ENCODE measurements at places on chromosomes 11 and 22.

DNA sequence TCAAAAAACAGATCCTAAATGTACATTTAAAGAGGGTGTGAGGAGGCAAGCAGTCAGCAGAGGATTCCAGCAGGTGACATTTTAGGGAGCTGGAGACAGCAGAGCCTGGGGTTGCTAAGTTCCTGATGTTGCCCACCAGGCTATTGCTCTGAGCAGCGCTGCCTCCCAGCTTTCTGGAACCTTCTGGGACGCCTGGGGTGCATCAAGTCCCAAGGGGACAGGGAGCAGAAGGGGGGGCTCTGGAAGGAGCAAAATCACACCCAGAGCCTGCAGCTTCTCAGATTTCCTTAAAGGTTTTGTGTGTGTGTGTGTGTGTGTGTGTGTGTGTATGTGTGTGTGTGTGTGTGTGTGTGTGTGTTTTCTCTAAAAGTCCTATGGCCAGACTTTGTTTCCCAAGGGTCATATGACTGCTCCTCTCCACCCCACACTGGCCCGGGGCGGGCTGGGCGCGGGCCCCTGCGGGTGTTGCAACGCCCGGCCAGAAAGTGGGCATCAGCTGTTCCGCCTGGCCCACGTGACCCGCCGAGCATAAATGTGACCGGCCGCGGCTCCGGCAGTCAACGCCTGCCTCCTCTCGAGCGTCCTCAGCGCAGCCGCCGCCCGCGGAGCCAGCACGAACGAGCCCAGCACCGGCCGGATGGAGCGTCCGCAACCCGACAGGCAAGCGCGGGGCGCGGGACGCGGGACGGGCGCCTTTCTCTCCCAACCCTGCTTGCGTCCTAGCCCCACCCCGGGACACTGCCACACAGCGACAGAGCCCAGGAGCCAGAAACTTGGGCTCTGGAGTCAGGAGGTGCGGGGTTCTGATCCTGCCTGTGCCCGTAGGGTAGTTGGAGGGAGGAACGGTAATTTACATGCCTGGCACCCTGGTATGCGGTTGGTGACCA lies at the start of gene HMOX1:
Gene HMOX1, plus strand, starts transcription at position 560 of the 887 bp plus-strand sequence. Its CDS starts 78 bp downstream, at position 638.
- peak; percentile 55 for DNase-seq

- no peak for DNase-seq
Measured at GRCh38 chr11:128685402-128686020, 8.4 kb upstream of the FLI1 start.

DNA sequence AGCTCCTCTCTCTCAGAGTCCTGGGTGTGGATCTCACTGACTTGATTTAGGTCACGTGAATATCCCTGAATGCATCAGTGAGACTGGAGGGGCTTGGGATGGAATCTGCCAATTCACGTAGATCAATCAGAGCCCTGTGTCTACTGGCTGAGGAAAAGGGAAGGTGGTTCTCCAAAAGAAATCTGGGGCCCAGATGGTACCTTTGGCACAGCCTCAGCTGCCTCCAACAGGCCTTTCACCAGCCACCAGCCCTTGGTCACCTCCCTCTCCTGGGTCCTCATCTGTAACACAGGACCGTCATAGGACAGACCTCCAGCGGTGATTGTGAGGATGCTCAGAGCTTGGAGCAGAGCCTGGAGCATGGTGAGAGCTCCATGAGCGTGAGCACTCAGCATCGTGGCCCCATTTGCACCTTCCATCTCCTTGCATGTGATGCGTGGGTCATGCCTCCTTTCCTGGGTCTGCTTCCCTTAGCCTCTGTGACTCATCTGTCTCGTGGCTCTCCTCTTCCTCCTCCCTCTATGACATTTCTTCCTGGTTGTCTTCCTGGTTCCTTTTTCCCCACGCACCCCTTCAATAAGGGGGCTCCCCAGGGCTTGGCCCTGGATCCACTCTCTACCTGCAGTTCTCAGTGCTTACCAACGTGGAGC lies 7.5 kb upstream of the MIEF1 start:
- DNase-seq = no peak

- DNase-seq = no peak
Measured at GRCh38 chr11:61912530-61912898, 4.9 kb downstream of the RAB3IL1 start.

GRCh38 chr22:35604621-35605368 lies 12.3 kb downstream of the MB start:
- no peak for DNase-seq

DNA sequence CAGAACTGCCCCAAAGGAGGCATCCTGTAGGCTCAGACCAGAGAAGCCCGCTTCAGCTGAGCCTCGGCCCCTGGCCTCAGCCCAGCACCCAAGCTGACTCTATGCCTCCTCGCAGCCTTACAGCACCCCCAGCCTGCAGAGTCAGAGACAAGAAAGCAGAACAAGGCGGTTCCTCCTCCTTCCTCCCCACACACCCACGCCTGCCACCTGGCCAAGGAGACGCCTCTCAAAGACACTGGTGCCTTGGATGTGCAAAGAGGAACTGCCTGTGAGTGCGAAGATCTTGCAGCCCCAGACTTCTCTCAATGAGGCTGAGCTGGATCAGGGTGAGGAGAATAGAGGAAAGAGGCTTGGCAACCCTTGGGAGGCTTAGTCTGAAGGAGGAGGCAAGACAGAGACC lies 60.2 kb downstream of the PDE2A start:
- no peak for DNase-seq

GRCh38 chr11:1655168-1656060 lies 25.8 kb downstream of the KRTAP5-5 start:
- DNase-seq = no peak

DNA sequence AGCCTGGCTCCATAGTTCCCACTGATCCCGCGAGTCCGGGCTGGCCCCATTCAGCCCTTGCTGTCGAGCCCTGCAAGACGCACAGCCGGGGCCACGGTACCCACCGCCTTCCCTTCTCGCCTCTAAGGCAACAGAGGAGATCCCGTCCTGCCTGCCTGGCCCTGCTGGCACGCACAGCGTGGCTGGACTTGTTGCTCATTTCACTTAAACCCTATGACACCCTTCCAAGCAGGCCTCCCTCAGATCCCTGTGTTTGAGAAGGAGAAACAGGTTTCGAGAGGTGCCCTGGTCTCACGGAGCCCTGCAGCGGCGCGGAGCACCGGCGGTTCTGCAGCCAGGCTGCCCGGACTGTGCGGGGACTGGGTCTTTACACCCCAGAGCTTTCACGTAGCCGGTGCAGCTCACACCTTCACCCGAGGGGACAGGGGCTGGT lies 1048.4 kb downstream of the BRD1 start:
- DNase-seq = no peak

GRCh38 chr11:12213883-12214282 lies 103.5 kb downstream of the MICAL2 start:
- DNase-seq = peak; percentile 46

GRCh38 chr11:134240592-134240991 lies 12.6 kb downstream of the THYN1 start:
- no peak for DNase-seq

DNA sequence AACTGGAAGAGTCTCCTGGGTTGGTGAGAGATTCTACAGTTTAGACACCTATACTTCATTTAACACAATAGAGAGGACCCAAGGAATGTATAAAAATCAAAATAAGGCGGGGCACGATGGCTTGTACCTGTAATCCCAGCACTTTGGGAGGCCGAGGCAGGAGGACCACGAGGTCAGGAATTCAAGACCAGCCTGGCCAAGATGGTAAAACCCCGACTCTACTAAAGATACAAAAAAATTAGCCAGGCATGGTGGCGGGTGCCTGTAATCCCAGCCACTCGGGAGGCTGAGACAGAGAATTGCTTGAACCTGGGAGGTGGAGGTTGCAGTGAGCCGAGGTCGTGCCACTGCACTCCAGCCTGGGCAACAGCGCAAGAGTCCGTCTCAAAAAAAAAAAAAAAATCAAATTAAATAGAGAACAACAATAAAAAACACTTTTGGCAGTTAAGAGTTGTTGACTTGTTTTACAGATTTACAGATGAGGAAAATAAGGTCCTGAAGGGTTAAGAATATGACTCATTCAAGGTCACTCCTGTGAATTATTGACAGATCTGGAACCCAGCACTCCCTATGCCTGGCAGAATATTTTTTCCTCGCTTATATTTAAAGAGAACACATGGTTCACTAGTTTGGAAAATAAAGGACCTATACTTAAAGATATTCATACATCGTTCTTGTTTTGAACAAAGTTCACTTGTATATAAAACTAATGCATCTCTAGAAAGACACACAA lies 5.2 kb downstream of the LGR4 start:
- DNase-seq = no peak

DNA sequence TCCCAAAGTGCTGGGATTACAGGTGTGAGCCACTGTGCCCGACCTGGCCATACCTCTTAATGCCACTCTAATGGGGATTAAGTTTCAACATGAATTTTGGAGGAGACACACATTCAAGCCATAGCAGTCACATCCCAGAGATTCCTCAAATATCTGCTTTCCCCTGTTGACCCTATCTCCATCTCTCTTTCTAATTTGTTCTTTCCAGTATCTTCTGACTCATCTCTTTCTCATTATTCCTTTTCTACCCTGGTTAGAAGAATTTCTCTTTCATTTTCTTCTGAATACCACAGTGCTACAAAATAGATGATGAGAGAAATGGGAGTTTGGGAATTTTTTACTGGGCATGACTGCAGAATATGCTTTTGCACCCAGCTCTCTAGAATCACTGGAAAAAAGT lies 5.1 kb downstream of the OR10V1 start:
- DNase-seq = no peak

- DNase-seq = no peak
Measured at GRCh38 chr22:50270666-50271394, 650 bp upstream of the MAPK11 start.

DNA sequence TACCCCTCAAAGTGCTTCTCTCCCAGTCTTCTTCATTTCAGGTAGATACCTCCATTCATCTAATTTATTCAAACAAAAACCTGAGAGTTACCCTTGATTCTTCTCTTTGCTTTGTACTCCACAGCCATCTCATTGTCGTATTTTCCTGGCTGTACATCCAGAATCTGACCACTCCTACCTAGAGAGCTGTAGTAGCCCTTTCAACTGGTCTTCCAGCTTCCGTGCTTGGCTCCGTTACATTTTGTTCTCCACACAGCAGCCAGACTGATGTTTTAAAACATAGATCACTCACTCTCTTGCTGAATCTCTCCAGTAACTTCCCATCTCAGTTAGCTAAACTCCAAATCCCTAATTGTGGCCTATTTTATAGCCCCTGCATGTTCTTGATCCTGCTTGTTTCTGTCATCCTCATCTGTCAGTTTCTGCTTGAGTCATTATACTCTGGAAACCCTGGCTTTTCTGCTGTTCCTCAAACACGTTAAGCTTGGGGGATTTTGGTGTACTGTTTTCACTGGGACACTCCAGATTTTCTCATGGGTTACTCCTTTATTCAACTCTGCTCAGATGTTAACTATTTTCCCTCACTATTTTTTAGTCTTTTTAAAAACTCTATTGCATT lies 7.4 kb downstream of the SPCS2 start:
- DNase-seq = no peak

DNA sequence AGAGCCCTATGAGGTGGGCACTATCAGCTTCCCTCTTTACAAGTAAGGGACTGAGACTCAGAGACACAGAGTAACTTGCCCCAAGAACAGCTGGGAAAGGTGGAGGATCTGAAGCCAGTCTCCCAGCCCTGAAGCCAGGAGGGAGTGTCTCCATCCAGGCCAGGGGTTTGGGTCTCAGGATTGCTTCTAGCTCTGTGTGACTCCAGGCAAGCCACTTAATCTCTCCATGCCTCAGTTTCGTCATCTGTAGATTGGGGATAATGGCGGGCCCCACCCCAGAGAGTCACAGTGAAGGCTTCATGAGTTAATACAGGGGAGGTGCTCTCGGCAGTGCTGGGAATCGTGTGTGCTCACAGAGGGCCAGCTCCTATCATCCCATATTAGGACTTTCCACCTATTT lies 10.5 kb downstream of the MAP4K2 start:
- DNase-seq = no peak

GRCh38 chr11:17352950-17353820 lies 1.6 kb downstream of the NCR3LG1 start:
- DNase-seq = peak; percentile 9

DNA sequence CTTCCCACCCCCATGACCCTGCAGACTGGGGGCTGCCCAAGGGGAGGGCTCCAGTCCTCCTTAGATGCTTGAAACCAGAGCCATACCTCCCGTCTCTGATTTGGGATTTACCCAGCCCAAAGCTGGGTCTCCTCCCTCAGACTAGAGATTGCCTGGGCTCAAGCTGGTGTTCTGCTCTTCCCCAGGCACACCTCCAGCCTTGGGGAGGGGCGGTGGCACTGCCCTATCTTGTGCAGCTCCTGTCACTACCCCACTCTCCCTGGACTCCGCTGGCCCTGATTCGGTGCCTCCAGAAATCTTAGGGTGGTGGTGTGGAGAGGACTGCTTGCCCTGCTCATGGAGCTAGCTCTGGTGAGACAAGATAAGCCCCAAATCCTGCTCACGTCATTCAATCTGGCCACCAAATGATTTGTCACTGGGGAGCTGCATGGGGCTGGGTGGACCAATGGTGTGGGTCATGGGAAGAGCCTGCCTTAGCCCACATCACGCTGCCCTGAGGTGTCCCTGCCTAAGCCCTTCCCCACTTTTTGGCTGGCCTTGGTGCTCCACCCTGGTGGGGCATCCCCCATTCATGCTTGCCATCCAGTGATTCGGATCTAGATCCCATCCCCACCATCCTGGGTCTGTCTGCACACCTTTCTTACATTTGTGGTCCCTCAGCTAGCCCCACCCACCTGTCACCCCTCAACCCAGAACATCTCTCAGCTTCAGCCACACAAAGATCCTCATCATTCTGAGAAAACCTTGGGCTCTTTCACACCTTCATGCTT lies 87.7 kb downstream of the PDE2A start:
- no peak for DNase-seq

DNA sequence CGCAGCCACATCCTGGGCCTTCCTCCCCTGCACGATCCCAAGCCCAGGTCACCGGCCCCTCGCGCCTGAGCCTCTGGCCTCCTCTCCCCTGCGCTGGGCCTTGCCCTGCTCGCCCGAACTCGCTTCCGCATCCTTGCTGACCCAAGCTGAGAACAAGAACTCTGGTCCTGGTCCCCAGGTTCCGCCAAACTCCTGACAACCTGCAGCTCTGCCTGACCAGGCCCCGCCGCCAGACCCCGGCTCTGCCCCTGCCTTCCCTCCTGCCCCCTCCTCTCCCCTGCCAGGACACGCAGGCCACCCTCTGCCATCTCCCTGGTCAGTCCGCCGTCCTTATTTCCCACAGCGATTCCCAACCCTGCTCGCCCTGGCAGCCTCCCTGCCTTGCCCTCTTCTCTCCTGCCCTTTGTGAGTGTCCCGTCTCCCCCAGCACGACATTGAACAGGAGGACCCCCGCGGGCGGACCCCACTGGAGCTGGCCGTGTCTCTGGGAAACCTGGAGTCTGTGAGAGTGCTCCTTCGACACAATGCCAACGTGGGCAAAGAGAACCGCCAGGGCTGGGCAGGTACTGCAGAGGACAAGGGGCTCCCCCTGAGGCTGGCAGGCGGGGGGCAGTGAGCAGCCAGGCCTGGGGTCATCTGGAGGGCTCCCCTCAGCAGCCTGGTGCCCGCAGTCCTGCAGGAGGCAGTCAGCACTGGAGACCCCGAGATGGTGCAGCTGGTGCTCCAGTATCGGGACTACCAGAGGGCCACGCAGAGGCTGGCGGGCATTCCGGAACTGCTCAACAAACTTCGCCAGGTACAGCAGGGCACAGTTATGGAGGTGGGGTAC lies 762 bp downstream of the ANKRD13D start:
- DNase-seq = no peak

Measured in BJ (cell line).